Activated naive CD8-positive, alpha-beta T cell treated with anti-CD3 and anti-CD28 coated beads for 36 hours (primary cell): ENCODE measurements at places on chromosomes 5 and 9. TPM values are rescaled to one million over a fixed set of nuclear protein-coding genes. Genes with fewer than 3 reads are reported as not detected.

Gene TSLP
- 1.1 TPM for total RNA-seq

Gene SH3TC2
- not detected for total RNA-seq

Gene CCDC192
- total RNA-seq, result not detected

Gene TLN1
- 158 TPM for total RNA-seq

DNA sequence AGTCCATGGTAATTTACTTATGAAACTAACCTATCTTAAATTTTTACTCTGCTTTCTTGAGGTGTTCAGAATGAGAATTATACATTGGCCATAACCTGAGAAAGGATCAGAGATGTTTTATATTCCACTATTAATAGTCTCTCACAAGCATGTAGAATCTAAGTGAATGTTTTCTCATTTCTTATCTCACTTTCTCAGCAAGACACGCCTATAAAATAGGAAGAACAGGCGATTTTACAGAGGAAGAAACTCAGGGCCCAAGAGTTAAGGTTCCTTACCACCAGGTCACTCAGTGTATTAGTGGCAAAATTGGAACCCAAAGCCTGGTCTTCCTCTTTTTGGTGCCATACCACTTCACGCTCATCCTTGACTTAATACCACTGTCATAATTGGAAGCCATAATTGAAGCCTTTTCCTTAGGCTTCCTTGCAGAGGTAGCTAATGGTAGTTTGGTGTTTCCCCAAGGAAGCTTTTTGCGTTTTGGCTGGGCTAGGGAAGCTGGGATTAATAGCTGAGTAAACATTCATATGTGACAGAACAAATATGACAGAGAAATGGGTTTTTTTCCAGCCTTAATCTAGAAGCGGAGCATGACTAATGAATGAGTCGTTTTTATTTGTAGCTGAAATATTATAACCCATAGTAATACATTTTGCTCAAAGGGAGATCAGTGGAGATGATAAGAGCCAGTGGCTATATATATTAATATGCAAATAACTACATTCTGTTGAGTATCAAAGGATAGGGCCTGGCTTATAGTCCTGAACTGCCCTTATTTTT lies 16.9 kb downstream of the HMGXB3 start:
- no peak for DNase-seq

DNA sequence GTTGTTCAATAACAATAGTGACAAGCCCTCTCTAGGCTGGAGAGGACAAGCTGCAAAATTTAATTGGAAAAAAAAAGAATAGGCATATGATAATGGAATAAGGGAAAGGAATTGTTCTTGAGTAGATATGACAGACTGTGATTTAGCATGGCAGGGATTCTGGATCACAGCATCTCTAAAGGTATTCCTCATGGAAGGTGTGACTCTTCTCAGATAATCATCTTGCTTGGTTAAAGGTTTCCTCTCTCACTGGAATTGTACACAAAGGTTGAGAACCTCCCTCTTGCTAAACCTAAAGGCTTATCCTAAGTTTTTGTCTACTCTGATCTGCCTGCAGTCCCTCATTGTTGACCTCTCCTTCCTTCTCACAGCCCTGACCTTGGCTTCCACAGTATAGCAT lies 31.6 kb downstream of the ELOVL7 start:
- no peak for DNase-seq

GRCh38 chr5:102018690-102019089 lies 277.4 kb downstream of the SLCO4C1 start:
- DNase-seq, result no peak

DNA sequence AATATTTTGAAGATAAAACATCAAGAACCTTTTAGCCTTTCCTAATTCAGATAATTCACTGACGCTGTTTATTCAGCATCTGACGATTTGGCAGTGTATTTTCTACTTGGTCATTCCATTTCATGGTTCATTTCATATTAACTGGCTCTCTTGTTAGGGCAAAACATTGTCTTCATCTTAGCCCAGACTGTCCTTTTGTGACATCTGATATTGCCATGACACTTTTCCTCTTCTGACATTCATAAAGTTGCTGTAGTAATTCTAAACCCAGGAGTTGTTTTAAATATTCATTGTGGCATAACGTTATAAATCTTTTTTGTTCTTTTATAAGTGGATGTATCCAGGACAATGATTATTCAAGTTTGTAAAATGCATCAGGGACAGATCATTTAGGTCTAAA lies 1.8 kb downstream of the SCAMP1 start:
- DNase-seq, result no peak
